Activated gamma-delta T cell treated with anti-CD3 and anti-CD28 coated beads, Interleukin-2, amount 50 U/mL, for 16 hours (primary cell): ENCODE measurements at places on chromosomes 7 and 10.

DNA sequence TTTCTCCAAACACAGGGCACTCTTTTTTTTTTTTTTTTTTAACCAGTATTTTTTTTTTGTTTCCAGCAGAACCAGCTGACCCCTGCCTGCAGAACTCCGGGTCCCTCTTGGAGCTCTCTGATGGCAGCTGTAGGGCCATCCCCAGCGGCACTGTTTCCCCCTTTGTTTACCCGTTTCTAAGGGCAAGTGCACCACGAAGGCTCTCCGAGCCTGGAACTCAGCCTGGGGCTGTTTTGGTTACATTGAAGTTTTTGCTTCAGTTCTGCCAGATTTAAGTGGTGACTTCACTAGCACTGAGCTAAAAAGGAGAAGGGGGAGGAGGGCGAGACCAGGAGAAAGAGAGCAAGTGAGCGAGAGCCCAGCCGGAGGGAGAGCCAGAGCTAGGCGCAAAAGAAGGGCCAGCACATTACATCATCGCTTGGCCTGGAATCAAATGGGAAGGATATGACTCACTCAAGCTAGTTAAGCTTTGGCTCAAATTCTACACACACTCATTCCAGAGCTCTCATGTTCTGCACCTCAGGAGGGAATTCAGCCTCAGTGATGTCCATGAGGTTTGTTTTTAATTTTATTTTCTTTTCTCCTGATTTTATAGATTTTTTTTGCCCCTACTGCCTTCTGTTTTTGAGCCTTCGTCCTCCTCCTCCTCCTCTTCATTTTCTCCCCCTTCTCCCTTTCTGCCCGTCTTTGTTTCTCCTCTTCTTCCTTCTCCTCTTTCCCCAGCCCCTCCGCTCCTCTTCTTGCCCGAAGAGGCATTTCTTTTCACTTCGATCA, 272.3 kb downstream of the TRIL start:
- DNase-seq = no peak

DNA sequence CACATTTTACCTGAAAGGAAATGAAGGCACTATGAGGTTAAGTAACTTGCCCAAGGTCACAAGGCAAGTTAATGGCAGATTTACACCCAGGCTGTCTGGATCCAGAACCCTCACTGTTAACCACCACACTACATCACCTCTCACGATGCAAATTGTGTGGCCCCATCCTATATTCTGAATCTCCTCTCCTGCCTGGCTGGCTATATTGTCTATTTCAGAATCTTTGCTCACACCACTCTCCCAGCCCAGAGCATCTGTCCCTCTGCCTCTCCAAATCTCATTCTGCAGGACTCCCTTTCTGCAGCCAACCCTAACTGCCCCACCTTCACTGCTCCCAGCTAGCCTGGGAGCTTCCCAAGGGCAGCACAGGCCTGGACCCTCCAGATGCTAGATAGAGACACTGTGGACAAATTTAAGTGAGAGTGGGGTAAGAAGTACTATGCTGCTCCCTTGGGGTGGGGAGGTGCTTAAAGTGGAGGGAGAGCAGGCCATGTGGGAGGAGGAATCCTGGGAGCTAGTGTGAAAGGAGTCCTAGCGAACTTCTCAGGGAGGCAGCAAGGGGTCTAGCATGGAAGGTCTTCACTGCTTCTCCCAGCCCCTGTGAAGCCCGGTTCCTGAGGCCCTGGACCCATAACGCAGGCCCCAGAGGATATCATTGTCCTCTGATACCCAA, 786 bp downstream of the CUEDC2 start:
- DNase-seq = no peak

GRCh38 chr10:29144126-29144525, 144.7 kb upstream of the LYZL1 start:
- DNase-seq = no peak

GRCh38 chr7:49731836-49732235, 41.6 kb upstream of the VWC2 start:
- DNase-seq = no peak

DNA sequence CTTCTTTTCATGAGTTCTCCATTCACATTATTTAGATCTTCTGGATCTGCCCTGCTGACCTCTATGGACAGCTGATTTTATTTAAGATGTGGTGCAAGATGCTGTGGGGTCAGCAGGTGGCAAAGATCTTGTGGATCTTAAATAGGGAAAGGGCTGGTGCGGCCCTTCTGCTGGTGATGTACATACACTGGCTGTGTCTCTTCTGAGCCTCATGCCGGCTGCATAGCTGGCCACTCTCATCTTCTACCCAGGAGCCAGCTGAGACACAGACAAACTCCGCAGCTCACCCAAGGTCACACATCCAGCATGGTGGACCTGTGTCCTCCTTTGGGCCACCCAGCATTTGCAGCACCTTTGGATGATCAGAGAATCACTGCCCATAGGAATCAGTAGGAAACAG, 9.7 kb downstream of the RBP3 start:
- DNase-seq = no peak
